ENCODE measurements at places on chromosomes 3 and 15. TPM values are rescaled to one million over a fixed set of nuclear protein-coding genes. Genes with fewer than 3 reads are reported as not detected.

KNG1 gene
- total RNA-seq: 0.14 TPM

ACTC1 gene
- 13,225 TPM for total RNA-seq

DNA sequence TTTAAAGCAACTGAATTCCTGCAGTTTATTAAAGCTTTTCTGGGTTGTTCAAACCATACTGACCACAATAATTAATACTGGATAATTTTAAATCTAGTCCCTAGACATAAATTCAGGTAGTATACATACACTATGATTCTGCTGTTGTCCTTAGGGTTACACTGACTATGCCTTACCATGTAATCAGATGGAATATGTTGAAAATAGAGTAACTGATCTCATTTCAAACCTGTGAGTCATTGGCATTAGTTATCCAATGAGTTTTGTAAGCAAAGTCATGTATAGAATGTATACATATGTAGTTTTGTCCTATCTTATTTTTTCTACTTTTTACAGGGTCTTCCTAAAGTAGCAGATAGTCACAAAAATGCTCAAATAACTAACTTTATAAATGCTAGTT, 517.1 kb upstream of the CCDC54 start:
- no peak for DNase-seq

CFAP100 gene
- not detected for total RNA-seq

ARL14 gene
- not detected for total RNA-seq

GRCh38 chr3:62723914-62724217, 151.3 kb downstream of the CADPS start:
- no peak for DNase-seq

DNA sequence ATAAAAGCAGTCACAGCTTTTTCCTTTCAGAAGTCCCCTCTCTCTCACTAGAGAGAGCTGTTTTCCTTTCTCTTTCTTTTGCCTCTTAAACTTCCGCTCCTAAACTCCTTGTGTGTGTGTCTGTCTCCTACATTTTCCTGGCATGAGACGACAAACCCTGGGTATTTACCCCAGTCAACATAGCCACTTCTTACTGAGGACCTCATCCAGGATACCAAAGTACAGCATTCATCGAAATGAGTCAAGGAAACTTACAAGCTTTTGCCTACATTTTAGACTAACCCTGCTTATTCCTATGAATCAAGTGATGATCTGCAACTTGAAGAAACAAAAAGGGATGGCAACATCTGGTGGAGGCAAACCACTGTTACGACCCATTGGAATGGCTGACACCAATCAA, 16.7 kb downstream of the PATL2 start:
- no peak for DNase-seq

- DNase-seq: no peak
Measured at GRCh38 chr3:85652360-85652759, 693.6 kb downstream of the CADM2 start.

DNA sequence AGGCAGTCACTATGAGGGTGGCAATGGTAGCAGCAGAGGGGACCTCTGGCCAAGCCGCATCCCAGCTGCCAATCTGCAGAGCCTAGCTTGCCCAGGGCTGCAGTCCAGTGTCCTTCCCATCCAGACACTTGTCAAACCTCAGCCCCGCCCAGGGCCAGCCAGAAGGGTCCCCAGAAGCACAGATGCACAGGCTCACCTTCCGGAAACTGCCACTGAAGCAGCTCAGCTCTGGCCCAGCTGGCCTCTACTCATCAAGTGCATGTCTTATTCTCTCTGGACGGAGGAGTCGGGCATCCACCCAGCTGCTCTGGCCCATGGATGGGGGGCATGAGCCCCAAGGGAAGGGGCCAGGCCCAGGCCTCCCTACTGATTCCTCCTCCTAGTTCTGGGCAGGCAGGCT, 69.2 kb downstream of the DNAJB8 start:
- DNase-seq: no peak

GRCh38 chr15:82003916-82004315, 41.9 kb downstream of the MEX3B start:
- no peak for DNase-seq

DNA sequence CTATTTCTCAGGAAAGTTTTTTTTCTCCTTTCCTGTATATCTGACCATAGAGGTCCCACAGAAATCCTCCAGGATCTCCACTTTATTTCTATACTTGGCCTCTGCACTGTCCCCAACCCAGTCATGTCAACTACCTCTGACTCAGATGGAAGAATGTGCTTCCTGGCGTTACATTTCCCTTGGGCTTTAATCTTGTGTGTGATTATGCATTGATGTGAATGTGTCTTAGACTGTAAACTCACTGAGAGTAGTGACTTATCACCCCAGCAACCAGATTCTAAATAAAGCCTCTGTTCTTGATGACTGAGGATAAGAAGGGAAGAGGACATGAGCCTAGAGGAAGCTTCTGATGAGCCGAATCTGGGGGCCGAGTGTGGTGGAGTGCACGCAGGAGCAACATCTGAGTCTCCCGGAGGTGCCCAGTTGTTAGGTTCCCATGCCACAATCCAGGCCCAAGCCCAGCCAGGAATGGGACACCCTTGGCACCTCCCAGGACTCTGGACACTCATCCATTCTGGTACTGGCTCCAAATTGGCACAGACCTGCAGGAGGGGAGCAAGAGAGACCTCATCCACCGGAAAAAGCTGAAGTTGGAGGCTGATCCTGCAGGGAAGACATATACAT, 32.1 kb upstream of the HEG1 start:
- no peak for DNase-seq

DNA sequence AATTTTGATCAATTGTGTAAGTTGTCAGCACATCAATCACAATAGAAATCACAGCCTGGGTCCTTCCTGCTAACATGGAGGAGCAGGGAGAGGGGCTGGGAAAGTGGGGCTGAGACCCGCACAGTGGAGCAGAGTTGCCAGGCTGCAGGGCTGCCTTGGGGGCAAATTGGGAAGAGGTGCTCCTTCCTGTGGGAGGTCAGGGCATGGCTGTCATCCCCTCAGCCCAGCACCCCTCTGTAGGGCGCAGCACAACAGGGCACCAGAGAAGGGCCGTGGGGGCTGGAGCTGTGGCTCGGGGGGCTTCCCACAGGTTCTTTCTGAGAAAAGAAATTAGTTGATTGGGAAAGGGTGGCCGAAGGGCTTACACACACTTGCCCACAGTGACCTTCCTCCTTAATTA, 126.3 kb downstream of the NSMCE3 start:
- DNase-seq: no peak

DNA sequence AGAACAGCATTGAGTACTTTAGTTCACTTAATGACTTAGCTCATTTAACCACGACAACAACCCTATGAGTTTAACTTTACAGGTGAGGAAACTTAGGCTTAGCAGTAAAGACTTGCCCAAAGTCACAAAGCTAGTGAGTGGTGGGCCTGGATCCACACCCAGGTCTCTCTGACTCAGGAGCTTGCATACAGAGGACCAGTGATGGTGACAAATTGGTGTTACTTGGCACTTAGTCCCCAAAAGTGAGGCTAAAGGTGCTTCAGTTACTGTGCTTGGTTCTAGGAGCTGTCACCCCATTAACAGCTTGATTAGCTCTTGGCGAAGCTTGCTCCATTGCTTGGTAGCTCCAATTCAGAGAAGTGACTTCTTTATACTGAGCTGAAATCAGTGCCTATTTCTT, 6.1 kb downstream of the CELF6 start:
- no peak for DNase-seq

CSTA gene
- total RNA-seq: 0.74 TPM

- no peak for DNase-seq
Measured at GRCh38 chr15:92934716-92935115, 34.6 kb downstream of the CHD2 start.

- no peak for DNase-seq
Measured at GRCh38 chr3:18190646-18191045, 234.5 kb downstream of the SATB1 start.

- DNase-seq: peak; percentile 99
Measured at GRCh38 chr3:48556796-48557626, at the start of gene PFKFB4. TSS of gene PFKFB4 (minus strand) at chr3:48556803. CDS start at chr3:48556777, 26 bp downstream.

DNA sequence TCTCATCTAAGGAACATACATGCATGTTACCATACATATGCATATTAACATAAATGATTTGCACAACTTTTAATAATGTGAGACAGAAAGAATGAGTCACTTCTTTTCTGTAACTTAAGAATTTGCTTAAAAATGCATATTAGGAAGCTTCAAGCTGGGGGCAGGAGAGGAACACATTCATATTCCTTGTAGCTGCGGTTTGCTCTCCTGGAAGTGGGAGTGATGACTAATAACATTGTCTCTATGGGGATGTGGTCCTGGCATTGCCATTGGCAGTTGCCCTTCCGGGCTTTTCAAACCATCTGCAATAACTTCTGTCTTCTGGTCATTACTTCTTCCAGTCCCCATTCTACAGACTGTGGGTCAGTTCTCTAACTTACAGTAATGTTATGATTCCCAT, 15.6 kb downstream of the CHST2 start:
- no peak for DNase-seq

- no peak for DNase-seq
Measured at GRCh38 chr3:44568561-44568960, 13.6 kb downstream of the ZKSCAN7 start.

LRRC58 gene
- 8.2 TPM for total RNA-seq

DNA sequence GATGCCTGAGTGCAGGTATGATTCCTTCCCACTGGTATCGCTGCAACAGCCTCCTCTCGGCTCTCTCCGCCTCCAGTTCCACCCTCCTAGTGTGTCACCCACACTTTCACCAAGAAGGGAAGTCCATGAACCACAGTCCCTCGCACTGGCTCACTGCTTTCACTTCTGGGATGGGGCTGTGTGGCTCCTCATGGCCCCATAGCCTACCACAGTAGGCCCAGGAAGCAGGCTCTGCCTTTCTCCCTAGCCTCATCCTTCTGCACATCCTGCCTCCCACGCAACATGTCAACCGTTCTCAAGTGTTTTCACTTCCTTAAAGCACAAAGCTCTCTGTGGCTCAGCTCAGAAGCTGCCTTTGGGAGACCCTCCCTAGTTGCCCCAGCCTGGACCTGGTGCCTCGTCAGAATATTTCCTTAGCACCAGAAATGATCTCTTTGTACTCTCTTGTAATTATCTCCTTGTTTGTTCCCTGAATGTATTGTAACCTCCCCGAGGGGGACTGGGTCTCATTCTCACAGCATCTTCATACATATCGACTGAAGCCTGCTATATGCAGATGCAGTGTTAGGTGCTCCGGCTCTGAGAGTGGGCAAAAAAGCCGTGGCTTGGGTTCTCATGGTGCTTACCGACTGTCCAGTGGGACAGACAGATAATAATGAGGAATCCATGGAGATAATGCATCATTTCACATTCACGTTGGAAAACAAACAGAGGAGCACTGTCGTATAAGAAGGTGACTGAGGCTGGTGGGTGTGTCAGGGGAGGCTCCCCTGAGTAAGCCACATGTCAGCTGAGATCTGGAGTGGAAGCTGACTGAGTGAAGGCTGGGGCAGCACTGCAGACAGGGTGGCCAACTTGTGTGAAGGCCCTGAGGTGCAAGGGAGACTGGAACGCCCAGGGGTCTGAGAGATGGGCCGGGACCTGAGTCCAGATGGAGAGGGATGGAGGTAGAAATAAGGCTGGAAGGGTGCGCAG, 107.1 kb downstream of the DGKG start:
- no peak for DNase-seq

GOLGA6L4 gene
- 1.1 TPM for total RNA-seq

- no peak for DNase-seq
Measured at GRCh38 chr3:35484929-35485530, 154.3 kb upstream of the ARPP21 start.

- no peak for DNase-seq
Measured at GRCh38 chr3:5004319-5005152, 25.3 kb downstream of the BHLHE40 start.

DNA sequence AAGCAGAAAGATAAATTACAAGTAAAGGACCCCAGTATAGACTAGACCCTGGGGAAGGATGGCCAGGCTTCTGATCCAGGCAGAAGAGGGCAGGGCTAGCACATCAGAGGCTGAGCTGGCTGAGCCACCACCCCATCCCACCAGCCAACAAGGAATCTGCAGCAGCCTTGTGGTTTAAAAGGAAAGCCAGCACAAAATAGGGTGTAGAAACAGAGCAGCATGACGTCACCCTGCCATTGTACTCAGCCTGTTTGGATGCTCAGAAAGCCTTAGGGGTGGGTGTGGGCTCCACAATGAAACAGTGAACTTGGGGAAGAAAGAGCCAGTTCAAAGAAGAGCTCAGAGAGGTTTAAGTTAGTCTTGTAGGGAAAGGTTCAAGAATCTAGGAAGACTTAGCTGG, 28.2 kb downstream of the DUOX1 start:
- DNase-seq: no peak

SCAMP5 gene
- 3.0 TPM for total RNA-seq

DNA sequence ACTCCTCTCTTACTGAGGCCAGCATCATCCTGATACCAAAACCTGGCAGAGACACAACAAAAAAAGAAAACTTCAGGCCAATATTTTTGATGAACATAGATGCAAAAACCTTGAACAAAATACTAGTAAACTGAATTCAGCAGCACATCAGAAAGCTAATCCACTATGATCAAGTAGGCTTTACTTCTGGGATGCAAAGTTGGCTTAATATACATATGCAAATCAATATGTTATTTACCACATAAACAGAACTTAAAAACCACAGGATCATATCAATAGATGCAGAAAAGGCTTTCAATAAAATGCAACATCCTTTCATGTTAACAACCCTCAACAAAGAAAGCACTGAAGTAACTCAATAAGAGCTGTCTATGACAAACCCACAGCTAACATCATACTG, 414.5 kb upstream of the MCTP2 start:
- no peak for DNase-seq

FAM81A gene
- total RNA-seq: 2.9 TPM

DNA sequence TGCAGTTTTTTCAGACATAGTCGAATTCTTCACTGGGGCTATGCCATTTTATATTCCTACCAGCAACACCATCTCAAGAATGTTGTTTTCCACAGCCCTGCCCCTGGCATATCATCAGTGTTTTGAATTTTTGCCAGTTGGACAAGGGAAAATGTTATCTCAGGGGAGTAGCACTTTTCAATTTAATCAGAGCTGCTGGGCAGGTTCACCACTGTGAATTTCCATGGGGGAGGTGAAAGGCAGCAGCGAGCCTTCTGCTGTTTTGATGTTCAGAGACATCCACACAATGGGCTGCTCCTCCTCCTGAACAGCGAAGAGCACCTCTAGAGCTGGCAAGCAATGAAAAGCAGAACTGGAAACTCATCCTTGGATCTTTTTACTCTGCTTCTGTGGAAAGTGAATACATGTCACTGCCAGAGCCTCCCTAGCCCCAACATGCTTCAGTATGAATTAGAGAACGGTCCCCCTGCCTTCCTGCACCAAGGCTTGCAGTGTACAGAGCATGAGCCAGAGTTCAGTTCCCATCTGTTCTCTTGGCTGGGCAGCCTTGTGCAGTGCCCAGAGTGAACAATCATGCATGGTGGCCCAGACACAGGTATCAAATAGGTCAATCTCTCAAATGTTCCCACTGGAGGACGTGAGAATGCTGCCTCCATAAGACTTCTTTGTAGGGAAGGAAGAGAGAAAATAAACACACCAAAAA, 56.1 kb upstream of the RAD18 start:
- no peak for DNase-seq

- DNase-seq: no peak
Measured at GRCh38 chr3:62700357-62700756, 174.9 kb downstream of the CADPS start.

ADPRH gene
- total RNA-seq: 9.8 TPM

GOLGA6L7 gene
- total RNA-seq: not detected

- no peak for DNase-seq
Measured at GRCh38 chr3:173796405-173796804, 398.9 kb downstream of the NLGN1 start.

ASB7 gene
- total RNA-seq: 4.6 TPM

GRCh38 chr3:119018690-119019463, 15.8 kb downstream of the IGSF11 start:
- peak; percentile 36 for DNase-seq

CDHR4 gene
- not detected for total RNA-seq

GDPGP1 gene
- total RNA-seq: 15.5 TPM

DGKG gene
- total RNA-seq: 65.7 TPM

GRCh38 chr15:90597577-90597976, 67.9 kb downstream of the CRTC3 start:
- DNase-seq: no peak

CAPN3 gene
- 6.0 TPM for total RNA-seq
